IMR-90 (cell line): ENCODE measurements at places on chromosomes 7 and 10. TPM values are rescaled to one million over a fixed set of nuclear protein-coding genes. Genes with fewer than 3 reads are reported as not detected.

NUTM2B gene
- under 0.01 and 0.18 TPM in 2 replicates for total RNA-seq

DNA sequence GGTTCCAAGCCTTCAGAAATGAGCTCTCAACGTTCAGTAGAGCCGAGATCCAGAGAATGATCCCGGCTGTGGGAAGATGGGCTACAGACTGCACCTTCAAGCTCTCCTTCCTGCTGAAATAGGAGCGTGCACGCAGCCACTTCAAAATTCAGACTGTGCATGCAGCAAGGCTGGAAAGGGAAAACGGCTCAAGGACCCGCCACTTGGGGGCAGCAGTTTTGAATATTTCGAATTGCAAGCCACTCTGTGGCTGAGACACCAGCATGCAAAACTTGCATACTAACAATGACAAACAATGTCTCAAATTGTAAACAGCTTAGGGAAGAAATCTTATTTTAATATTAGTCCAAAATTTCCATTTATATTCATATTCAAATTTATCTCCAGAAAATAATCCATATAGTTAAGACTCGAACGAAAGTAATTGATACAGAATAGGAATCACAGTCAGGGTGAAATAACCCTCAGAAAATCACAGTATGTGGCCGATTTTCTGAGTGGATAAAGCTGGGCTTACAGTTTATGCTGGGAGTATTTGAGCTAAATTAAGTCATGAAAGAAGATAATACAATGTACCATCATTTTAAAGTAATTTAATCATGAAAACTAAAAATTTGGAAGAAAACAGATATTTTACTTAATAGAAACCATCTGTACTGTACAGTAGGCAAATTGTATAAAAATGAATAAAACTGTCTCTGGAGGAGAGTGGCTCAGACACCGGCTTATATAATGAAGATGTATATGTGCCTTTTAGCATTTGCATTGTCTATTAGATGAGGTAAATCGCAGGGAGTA lies 137.9 kb upstream of the MKI67 start:
- peak; percentile 25 for DNase-seq

GRCh38 chr7:75617634-75618234 lies 121.0 kb downstream of the HIP1 start:
- DNase-seq: no peak

C10orf67 gene
- 0.18 and 0.28 TPM in 2 replicates for total RNA-seq

CELF2 gene
- 5.6 and 6.6 TPM in 2 replicates for total RNA-seq

DNA sequence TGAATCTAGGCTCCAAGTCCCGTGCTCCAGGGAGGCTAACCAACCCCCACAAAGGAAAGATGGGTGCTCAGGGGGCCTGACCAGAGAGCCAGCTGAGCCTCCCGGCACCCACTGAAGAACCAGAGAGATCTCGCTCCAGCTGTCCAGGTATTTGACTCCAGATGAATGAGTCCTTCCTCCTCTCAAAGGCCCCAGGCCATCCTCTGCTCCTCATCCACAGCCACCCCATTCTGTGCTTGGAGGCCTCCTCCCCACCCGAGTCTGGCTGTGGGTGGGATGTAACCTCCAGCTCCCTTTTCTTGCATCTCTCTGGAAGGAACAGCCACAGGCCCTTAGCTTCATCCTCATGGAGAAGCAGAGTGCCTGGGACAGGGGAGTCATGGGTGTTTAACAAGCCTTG lies 44.6 kb downstream of the VSTM4 start:
- no peak for DNase-seq

GDF10 gene
- total RNA-seq: not detected in 2 replicates

DGKB gene
- under 0.01 TPM in 1 of 2 replicates, not detected in the other for total RNA-seq

- no peak for DNase-seq
Observed at GRCh38 chr7:121279060-121279620, 49.7 kb upstream of the WNT16 start.

DNA sequence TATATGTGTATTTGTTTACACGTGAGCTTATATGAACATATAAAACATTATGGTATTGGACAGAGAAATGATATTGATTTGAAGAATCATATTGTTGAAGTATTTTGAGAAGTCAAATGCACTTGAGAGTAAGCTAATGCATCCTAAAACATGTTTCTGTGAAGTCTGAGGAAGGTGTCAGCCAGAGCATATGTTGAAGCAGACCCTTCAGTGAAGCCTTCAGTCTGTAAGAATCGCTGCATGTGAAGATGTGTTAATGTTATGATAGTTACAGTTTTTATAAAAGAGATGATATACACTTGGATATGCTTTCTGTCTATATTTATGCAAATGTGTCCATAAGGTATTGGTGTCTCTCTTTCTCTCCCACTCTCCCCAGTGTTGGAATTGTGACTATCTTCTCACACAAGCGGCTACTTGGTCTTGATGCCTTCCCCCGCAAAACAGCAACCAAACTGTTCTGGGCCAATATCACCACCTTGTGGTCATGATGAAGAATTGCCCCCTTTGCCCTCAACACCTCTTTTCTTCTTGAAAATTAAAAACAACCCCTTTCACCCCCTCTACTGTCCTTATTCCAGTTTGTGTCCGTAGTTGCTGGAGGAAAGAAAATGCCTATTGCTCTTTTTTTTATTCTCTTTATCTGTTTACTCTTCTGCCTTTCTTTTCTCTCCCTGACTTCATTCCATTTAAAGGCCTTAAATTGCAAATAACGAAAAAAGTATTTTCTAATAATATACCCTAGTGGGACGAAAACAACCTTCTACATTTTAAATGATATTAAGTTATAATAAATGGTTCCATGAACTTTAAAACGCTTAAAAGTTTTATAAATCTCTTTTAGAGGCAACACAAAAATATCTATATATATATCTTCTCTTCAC lies 64.9 kb downstream of the IKZF1 start:
- DNase-seq: no peak

LRRC4 gene
- total RNA-seq: 0.54 and 0.56 TPM in 2 replicates

- peak; percentile 26 for DNase-seq
Observed at GRCh38 chr10:27680691-27681605, 64.7 kb downstream of the MKX start.

GRCh38 chr7:115676080-115676479 lies 354.5 kb downstream of the TFEC start:
- peak; percentile 66 for DNase-seq

DUSP5 gene
- 42.1 and 55.3 TPM in 2 replicates for total RNA-seq

- DNase-seq: no peak
Observed at GRCh38 chr7:85520175-85520574, 333.3 kb upstream of the SEMA3D start.

ANKRD61 gene
- under 0.01 and 0.36 TPM in 2 replicates for total RNA-seq

DNA sequence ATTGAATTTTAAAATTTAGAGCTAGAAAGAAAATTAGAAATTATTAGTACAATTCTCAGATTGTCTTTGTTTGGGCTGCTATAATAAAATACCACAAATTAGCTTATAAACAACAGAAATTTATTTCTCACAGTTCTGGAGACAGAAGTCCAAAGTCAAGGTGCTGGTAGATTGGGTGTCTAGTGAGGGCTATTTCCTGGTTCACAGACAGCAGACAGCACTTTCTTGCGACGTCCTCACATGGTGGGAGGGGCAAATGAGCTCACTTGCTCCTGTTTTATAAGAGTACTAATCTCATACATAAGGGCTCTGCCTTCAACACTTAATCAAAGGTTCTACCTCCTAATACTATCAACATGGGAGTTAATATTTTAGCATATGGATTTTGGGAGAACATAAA lies 134.1 kb downstream of the MDFIC start:
- DNase-seq: no peak

MYOZ1 gene
- under 0.01 and 0.18 TPM in 2 replicates for total RNA-seq

MAGI2 gene
- 17.9 and 27.2 TPM in 2 replicates for total RNA-seq
